Osteoblast (primary cell): ENCODE measurements at places on chromosomes 2 and 18.

GRCh38 chr2:36562240-36562639 is 35.7 kb downstream of the FEZ2 start:
- H3K27ac ChIP-seq, result peak overlapping the region; percentile 92
- H3K27me3 ChIP-seq, result no peaks in the 10 kb centered on the region
- no peak overlapping the region for H3K4me3 ChIP-seq
- no peak for DNase-seq
- H3K4me1 ChIP-seq, result peaks cover 65% of the 10 kb centered on the region

DNA sequence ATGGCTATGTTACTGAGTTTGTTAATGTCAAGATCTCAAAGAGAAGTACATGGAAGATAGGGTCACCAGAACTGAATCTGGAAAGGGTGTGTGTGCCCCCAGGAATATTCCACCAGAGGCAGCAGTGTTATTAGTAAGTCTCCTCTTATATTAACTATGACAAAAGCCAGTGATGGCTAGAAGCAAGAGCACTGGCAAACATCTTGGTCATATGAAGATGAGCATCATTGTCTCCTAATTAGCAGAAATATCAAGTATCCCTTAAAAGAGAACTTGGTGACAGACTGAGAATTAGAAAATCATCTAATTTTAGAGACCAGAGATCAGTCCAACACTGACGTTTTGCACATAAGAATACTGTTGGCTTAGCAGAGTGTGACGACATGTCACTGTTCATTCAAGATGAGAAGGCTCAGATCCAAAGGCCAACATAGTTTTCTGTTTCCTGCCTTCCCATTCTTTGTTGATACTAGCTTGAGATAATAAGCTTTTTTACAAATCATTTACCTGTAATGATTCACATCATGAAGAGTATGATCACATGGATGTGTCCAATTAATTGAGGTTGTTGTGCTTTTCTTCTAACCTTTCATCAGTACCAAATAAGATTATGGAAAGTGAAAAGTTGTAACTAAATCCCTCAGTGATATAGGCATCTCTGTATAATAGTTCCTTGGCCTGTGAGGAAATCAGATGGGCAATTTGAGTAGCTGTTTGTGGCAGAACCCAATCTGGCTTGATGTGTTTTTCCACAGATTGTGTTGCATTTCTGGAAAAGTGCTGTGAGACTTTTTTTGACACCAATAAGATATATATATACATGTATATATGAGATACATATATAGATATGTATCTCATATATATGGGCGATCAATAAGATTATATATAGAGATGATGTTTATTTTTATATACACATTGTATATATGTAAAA is 44.5 kb downstream of the MAPRE2 start:
- no peaks in the 10 kb centered on the region for H3K36me3 ChIP-seq
- H3K4me1 ChIP-seq, result peaks cover 21% of the 10 kb centered on the region
- H3K4me3 ChIP-seq, result no peak overlapping the region
- H3K27me3 ChIP-seq, result no peaks in the 10 kb centered on the region
- no peak for DNase-seq

DNA sequence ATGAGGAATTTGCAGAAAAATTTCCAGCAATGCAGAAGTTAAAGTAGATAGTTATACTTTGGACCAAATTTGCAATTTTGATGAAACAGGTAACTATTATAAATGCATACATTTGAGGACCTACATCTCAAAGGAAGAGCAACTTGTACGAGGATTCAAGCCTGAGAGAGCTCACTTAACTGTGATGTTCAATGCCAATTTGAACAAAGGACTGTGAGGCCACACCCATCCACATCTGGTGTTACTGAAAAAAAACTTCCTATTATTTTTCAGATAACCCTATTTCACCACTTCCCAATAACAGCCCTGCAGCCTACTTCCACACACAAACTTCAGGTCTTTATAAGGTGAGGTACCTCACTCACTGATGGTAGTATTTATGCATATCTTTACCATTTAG is 203.5 kb upstream of the NABP1 start:
- no peaks in the 10 kb centered on the region for H3K36me3 ChIP-seq
- no peak overlapping the region for H3K4me3 ChIP-seq
- DNase-seq, result no peak
- H3K27me3 ChIP-seq, result no peaks in the 10 kb centered on the region

DNA sequence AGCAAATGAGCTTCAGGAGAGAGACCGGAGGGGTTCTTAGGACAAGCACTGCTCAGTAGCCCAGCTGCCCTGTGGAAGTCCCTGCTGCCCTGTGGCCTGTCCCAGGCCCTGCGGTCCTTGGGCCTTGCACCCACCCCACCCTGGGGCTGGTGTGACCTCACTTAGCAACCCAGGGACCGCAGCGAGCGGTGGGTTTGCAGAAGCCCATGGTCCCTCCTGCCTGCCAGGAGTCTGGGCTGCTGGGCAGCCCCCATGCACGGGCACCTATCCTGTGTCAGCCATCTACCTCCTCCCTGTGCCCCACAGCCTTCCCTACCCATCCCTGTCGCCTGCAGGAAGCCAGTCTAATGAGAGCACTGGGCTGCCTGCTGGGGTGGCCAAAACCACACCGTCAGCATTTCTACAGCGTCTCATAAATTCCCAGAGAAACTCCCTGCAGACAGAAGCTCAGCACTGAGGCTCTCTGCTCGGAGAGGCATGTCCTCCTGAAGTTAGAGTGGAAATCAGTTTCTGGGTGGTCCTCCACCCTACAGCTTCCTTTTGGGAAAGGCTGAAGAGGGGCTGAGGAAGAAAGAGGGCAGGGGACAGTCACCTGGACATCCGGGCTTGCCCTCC is 231.1 kb upstream of the HS6ST1 start:
- no peaks in the 10 kb centered on the region for H3K36me3 ChIP-seq
- H3K27me3 ChIP-seq, result no peaks in the 10 kb centered on the region
- no peak overlapping the region for H3K27ac ChIP-seq
- no peak for DNase-seq
- no peaks in the 10 kb centered on the region for H3K4me1 ChIP-seq

GRCh38 chr2:181585732-181586131 is 71.2 kb downstream of the CERKL start:
- DNase-seq, result no peak
- H3K27ac ChIP-seq, result no peak overlapping the region
- H3K4me3 ChIP-seq, result no peak overlapping the region
- no peaks in the 10 kb centered on the region for H3K36me3 ChIP-seq
- no peaks in the 10 kb centered on the region for H3K27me3 ChIP-seq
- no peaks in the 10 kb centered on the region for H3K4me1 ChIP-seq

DNA sequence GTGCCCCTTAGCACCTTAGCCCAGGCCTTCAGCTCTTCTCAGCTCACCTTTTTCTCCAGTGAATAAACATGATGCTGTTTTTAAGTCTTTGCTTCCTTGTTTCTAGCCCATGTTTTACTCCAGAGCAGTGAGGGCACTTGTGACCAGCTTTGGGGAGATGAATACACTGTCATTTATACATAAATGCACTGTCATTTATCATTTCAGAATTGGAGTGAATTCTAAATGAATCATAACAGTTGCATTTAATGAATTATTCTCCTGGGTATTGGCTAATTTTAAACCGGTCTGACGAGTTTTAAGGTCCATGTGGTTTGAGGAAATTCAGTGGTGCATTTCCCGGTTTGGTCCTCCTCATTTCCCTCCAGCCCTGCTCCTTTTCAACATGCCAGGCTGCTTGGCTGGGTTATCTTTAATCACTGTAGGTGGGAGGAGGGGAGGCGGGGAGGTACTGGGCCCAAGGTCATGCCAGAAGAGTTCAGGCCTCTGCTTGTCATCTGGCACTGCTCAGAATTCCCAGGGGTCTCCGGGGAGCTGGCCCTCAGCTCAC is 23.9 kb downstream of the PRKCE start:
- DNase-seq, result peak; percentile 66
- H3K4me3 ChIP-seq, result no peak overlapping the region
- H3K27ac ChIP-seq, result no peak overlapping the region
- no peaks in the 10 kb centered on the region for H3K36me3 ChIP-seq
- no peaks in the 10 kb centered on the region for H3K27me3 ChIP-seq

GRCh38 chr2:225400546-225401400 is 1.3 kb downstream of the NYAP2 start:
- no peak overlapping the region for H3K4me3 ChIP-seq
- H3K27ac ChIP-seq, result no peak overlapping the region
- no peaks in the 10 kb centered on the region for H3K27me3 ChIP-seq
- H3K36me3 ChIP-seq, result no peaks in the 10 kb centered on the region

DNA sequence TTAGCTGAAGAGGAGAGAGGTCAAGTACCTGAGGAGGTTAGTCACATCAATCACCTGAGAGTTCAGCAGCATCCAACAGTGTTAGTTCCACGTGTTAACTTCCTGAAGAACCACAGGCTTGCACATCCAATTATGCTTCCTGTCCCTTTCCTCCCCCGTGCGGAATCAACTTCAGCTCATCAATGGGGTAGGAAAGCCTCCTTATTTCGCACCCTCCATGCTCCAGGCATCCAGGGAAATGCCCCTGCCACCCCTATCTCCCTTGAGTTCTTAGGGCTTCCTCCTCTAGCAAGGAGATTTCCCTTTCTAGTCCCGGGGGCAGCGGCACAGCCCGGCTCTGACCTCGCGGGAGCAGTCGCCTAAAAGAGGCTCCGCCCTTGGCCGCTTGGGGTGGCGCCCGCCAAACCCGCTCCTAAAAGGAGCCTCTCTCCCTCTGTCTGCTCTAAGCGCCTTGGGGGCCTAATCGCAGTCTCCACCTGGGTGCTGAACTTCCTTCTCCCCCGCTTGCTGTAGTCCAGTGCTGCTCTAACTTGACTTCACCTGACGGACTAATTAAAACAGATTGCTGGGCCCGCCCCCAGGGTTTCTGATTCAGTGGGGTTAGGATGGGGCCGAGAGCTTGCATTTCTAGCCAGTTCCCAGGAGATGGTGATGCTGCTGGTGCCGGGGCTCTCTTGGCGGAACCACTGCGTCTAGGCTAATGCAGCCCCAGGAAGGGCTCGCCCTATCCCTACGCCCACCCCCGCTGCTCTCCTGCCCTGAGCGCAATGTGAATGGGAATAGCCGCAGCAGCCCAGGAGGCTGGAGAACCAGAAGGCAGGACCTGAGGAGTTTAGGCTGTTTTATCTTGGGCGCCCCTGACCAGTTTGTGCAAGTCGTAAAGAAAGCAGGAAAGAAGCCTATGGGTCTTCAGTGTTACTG is 3.4 kb upstream of the TET3 start:
- no peak overlapping the region for H3K27ac ChIP-seq
- H3K4me3 ChIP-seq, result peak overlapping the region; percentile 61
- H3K36me3 ChIP-seq, result no peaks in the 10 kb centered on the region
- DNase-seq, result peak; percentile 93

DNA sequence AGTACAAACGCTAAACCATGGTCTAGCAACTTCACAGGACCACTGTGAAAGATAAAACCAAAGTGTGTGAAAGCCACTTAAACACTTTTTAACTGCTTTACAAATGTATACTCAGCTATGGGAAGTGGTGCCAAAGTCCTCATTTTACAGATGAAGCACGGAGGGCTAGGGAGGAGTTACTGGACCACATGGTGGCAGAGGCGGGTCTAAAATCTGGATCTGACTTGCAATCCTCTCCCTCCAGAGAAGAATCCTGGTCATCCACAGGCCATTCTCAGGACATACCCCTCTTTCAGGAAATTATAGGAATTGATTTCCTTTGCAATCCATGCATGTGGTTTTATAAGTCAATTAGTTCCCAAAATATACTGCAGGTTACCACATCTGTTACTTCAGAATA is 84.6 kb upstream of the GYPC start:
- H3K4me1 ChIP-seq, result no peaks in the 10 kb centered on the region
- H3K36me3 ChIP-seq, result no peaks in the 10 kb centered on the region
- H3K27ac ChIP-seq, result no peak overlapping the region
- H3K4me3 ChIP-seq, result no peak overlapping the region
